Esophagus muscularis mucosa (tissue), 4 donors: ENCODE measurements at places on chromosomes 6 and 20. TPM values are rescaled to one million over a fixed set of nuclear protein-coding genes. Genes with fewer than 3 reads are reported as not detected.

- no peak for DNase-seq
These were observed 33.0 kb downstream of the PYGB start for GRCh38 chr20:25280574-25281535.

- DNase-seq: no peak
These were observed 49.1 kb downstream of the NFATC2 start for GRCh38 chr20:51493346-51493791.

- DNase-seq: no peak
These were observed 130.9 kb downstream of the TRMT11 start for GRCh38 chr6:126117251-126117650.

GRCh38 chr20:53655625-53656292 is 62.1 kb upstream of the ZNF217 start:
- DNase-seq: no peak

PPP1R16B gene
- 3.7 TPM for total RNA-seq

GRCh38 chr6:154479351-154479769 is 31.1 kb downstream of the CNKSR3 start:
- no peak for DNase-seq

FAXC gene
- total RNA-seq: 22.2 TPM

DNA sequence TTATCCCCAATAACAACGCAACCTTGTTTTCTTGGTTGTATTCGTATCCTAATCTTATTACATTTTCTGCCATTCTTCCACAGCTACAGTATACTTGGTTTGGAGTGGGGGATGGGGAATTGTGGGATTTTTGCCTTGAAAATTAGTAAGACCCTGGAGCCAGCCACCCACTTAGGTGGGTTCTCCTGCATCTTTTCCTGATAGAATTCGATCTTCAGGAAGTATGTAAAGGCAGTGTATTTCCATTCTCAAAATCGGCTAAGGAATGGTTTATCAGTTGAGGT is 1.1 kb downstream of the ITCH start:
- DNase-seq: no peak

DNA sequence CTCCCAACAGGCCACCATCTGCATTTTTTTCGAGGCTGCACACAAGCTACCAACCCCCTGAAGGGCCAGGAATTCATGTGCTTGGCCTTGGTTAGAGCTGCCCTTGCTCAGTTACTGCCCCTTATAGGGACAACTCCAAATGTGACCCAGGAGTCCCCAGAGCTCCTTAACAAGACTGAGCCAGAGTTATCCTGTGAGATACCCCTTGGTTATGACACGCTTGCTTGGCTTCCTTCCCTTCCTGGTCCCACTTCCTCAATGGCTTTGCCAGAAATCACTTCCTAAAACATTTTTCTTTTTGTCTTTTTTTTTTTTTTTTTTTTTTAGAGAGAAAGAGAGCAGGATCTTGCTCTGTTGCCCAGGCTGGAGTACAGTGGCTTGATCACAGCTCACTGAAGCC is 8.9 kb downstream of the TREM1 start:
- DNase-seq: no peak
